ENCODE measurements at places on chromosomes 1 and 21. TPM values are rescaled to one million over a fixed set of nuclear protein-coding genes. Genes with fewer than 3 reads are reported as not detected.

NBPF19 gene
- polyA plus RNA-seq, result 3.7 TPM

ALX3 gene
- polyA plus RNA-seq, result 0.36 TPM

NHLH2 gene
- polyA plus RNA-seq, result 0.49 TPM

SPRR2A gene
- polyA plus RNA-seq, result not detected

OR2T3 gene
- polyA plus RNA-seq, result not detected

NEK2 gene
- polyA plus RNA-seq, result 5.3 TPM

SLC45A1 gene
- polyA plus RNA-seq, result 1.6 TPM

GRCh38 chr1:73886716-73887115 lies 311.3 kb downstream of the LRRIQ3 start:
- no peak for DNase-seq

DNA sequence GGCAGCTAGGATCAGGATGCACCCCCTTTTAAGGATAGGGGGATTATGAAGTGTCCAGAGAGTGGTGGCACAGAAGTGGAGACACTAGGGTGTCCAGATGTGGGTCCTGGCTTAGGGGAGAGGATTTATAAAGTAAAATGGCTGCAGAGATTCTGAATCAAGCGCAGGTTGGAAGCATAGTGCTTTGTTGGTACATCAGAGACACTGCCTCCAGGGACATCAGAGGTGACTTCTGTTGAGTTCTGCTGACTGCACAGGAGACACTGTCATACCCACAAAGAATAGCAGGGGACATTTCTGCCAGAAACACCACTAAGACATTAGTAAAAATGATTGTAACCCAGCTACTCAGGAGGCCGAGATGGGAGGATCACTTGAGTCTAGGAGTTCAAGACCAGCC lies 16.4 kb downstream of the GPR137B start:
- DNase-seq, result no peak

GRCh38 chr1:167666416-167666815 lies 36.4 kb downstream of the RCSD1 start:
- no peak for DNase-seq

- no peak for DNase-seq
These were observed 4.5 kb downstream of the LIN9 start for GRCh38 chr1:226304291-226304955.

- no peak for DNase-seq
These were observed 124.4 kb upstream of the HOOK1 start for GRCh38 chr1:59690171-59690930.

DNA sequence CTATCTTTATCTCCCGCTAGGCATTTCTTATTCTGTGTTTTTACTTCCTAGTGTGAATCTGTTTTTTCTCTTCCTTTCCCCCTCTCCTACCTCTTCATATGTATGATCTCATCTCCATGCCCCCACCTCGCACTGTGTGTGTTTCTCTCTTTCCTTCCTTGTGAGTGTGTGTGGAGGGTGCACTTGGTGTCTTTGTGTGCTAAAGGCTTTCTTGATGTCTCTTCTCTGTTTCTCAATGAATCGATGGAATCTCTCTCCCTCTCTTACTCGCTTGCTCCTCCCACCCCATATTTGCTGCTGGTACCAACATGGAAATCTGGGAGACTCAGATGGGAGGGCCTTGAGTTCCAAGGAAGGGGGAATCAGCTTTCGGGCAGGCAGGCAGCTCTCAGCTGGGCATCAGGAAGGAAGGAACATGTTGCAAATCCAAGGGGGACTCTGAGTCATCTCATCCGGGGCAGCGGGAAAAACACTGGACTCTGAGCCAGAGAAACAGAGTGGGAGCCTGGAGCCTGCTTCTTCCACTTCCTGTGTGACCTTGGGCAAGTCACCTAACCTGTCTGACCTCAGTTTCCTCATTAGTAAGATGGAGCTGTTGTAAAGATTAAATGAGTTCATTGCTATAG lies 147.5 kb downstream of the PTPRU start:
- no peak for DNase-seq

- no peak for DNase-seq
These were observed 103.6 kb upstream of the SNX7 start for GRCh38 chr1:98557895-98558294.

Data from hepatocyte (in vitro differentiated cells).